ENCODE measurements at places on chromosomes 3 and 15. TPM values are rescaled to one million over a fixed set of nuclear protein-coding genes. Genes with fewer than 3 reads are reported as not detected.

The FOXL2NB gene
- total RNA-seq = not detected

The ANKUB1 gene
- total RNA-seq = not detected

The GOLGA8J gene
- not detected for total RNA-seq

The DCLK3 gene
- total RNA-seq = not detected

The SLC35G2 gene
- total RNA-seq = not detected

The CRABP1 gene
- total RNA-seq = not detected
